Breast epithelium (tissue), 4 donors: ENCODE measurements at places on chromosomes 5 and 9. TPM values are rescaled to one million over a fixed set of nuclear protein-coding genes. Genes with fewer than 3 reads are reported as not detected.
A peak's percentile ranks its signal among the peaks of the same experiment; 100 is the strongest.

DNA sequence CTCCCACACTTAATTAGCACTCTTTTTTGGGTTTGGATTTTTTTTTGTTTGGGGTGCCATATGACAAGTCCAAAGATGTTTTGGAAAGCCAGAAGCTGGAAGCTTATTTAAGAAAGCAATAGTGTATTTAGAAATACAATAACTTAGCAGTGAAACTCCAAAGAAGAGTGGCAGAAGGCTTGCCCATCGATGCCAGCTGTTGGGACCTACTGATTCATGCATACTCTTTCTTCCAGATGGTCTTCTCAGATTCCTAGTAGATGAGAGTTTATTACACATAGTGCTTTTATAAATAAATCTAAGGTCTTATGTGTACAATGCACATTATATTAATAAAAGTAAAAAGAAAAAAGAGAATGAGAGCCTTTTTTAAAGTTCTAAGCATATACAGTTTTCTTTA, 374.6 kb downstream of the OSTF1 start:
- no peaks in the 10 kb centered on the region for H3K4me1 ChIP-seq
- H3K27me3 ChIP-seq, result no peaks in the 10 kb centered on the region
- H3K36me3 ChIP-seq, result no peaks in the 10 kb centered on the region
- H3K27ac ChIP-seq, result no peak overlapping the region
- no peak overlapping the region for H3K4me3 ChIP-seq
- no peak for DNase-seq

GRCh38 chr9:112248722-112249121, 73.6 kb upstream of the SUSD1 start:
- DNase-seq, result no peak
- H3K27me3 ChIP-seq, result no peaks in the 10 kb centered on the region
- no peaks in the 10 kb centered on the region for H3K4me1 ChIP-seq
- no peak overlapping the region for H3K4me3 ChIP-seq

RIOK2 gene
- total RNA-seq, result 28.2 TPM

DNA sequence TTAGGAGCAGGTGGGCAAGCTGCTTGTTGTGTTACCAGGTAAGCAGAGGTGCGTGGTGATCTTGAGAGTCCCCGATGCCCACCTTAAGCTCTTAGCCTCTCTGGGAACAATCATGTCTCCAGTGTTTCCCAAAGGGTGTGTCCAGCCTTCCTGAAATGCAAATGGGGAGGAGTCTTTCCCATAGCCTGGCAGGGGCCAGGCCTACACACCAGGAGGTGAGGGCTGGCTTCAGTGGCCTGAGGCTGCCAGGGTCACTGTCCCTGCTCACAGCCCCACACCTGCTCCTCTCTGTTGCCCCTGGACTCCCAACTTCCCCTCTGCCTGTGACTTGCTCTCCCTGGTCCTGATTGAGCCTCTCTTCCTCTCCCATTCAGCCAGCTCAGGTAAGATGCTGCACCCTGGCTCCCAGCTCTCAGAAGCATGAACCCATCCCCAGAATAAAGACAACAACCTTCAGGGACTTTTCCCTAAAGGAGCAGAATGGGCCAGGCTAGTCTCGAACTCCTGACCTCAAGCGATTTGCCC, 65.7 kb upstream of the PHYKPL start:
- H3K36me3 ChIP-seq, result no peaks in the 10 kb centered on the region
- H3K27me3 ChIP-seq, result no peaks in the 10 kb centered on the region
- DNase-seq, result no peak
- no peak overlapping the region for H3K4me3 ChIP-seq

ASTN2 gene
- total RNA-seq, result 13.8 TPM

- no peaks in the 10 kb centered on the region for H3K27me3 ChIP-seq
- no peaks in the 10 kb centered on the region for H3K36me3 ChIP-seq
- DNase-seq, result no peak
- H3K27ac ChIP-seq, result no peak overlapping the region
Measured at GRCh38 chr9:99866398-99866797, 40.1 kb upstream of the STX17 start.

GFPT2 gene
- total RNA-seq, result 52.5 TPM

DNA sequence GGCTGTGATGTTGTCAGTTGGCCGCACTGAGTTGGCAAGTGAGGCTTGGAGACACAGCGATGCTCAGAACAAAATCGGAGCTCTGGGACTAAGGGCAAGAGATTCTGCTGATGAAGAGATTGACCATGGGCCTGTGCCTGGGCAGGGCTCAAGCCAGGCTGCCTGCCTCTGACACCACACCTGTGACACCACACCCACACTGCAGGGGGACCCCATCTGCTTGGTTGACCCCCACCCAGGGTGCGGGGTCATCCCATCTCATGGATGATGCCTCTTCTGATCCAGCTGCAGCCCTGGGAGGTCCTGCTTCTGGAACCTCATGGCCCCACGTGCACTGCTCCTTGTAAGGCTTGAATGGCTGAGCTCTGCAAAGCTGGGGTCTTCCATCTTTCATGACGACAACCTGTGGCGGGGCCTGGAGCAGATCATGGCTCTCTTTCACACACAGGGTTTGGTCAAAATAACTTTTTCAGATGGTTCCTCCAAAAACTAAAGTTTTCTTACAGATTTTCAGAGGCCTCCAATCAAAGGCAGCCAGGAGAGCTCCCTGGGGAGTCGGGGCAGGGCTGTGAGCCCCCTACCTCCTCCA, 185.2 kb downstream of the GADD45G start:
- H3K27me3 ChIP-seq, result no peaks in the 10 kb centered on the region
- DNase-seq, result no peak
- H3K36me3 ChIP-seq, result no peaks in the 10 kb centered on the region
- H3K27ac ChIP-seq, result no peak overlapping the region
- H3K4me3 ChIP-seq, result no peak overlapping the region

CDX1 gene
- total RNA-seq, result not detected

DNA sequence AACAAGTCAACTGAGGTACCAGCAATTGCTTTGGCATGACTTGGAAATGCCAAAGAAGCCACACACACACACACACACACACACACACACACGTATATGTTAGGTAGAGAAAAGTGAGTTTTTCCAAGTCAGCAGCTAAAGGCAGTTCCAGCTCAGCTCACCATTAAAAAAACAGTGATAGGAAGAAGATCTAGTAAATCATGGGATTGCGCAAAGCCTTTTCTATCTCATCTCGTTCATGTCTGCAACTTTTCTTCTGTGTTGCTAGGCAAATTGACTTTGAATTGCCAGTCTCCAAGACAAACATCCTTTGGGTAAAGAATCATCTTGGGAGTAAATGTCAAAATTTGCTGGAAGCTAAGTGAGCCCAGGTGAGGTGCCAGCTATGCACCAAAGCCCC, 500.1 kb downstream of the ENC1 start:
- H3K36me3 ChIP-seq, result no peaks in the 10 kb centered on the region
- no peak overlapping the region for H3K27ac ChIP-seq
- DNase-seq, result no peak
- H3K4me1 ChIP-seq, result no peaks in the 10 kb centered on the region

SV2C gene
- total RNA-seq, result 0.59 TPM

SAPCD2 gene
- 2.9 TPM for total RNA-seq

ZNF454 gene
- 4.2 TPM for total RNA-seq

- no peaks in the 10 kb centered on the region for H3K27me3 ChIP-seq
- no peaks in the 10 kb centered on the region for H3K4me1 ChIP-seq
- no peak overlapping the region for H3K4me3 ChIP-seq
- H3K36me3 ChIP-seq, result no peaks in the 10 kb centered on the region
Measured at GRCh38 chr5:134714541-134714940, 23.8 kb upstream of the CAMLG start.

DNA sequence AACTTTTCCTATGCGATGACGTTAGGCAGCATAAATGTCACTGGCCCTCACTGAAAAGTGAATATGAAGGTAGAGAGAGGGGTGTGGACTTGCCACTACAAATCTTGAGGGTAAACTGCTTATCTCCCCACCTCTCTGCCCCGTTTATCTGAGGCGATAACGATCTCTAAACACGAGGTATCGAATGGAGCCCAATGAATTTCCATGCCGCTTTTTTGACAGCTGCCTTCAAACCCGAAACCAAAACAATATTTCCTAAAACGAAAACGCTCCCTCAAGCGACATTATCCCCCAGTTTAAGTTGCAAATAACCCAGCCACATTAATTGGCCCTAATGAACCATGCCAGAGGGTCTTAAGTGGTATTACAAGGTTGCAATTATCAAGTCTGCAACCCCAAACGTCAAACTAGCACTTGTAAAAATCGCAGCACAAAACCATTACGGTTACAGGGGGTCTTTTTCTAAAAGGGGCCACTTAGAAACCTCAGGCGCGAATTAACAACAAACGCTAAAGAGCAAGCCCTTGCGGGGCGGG, 1.4 kb downstream of the NR3C1 start:
- H3K27me3 ChIP-seq, result no peaks in the 10 kb centered on the region
- H3K4me1 ChIP-seq, result no peaks in the 10 kb centered on the region
- DNase-seq, result no peak
- H3K27ac ChIP-seq, result peak overlapping the region; percentile 99
- H3K36me3 ChIP-seq, result no peaks in the 10 kb centered on the region

CAST gene
- total RNA-seq, result 400 TPM

DNA sequence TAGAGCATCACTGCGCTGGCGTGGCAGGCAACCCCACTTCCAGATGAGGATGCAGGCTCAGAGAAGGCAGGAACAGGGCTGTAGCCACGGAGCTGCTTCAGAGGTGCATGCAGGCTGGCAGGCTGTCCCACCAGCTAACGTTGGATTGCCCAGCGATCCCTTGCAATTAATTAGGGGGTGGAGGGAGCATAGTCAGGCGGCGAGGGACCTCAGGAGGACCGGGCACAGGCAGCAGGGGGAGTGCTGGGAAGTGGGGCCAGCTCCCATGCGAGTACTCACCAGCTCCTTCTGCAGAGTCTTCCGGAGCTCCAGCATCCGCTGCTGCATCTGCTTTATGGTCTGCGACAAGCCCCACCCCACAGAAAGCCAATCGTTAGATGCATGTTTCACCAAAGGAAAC, 20.3 kb downstream of the ARPC5L start:
- no peaks in the 10 kb centered on the region for H3K36me3 ChIP-seq
- H3K27ac ChIP-seq, result no peak overlapping the region
- DNase-seq, result no peak
- no peaks in the 10 kb centered on the region for H3K27me3 ChIP-seq
- H3K4me3 ChIP-seq, result no peak overlapping the region
- H3K4me1 ChIP-seq, result no peaks in the 10 kb centered on the region

GRCh38 chr9:81076131-81076530, 613.2 kb downstream of the TLE1 start:
- no peak for DNase-seq
- no peaks in the 10 kb centered on the region for H3K4me1 ChIP-seq
- no peaks in the 10 kb centered on the region for H3K27me3 ChIP-seq
- H3K36me3 ChIP-seq, result no peaks in the 10 kb centered on the region
- H3K4me3 ChIP-seq, result no peak overlapping the region

DNA sequence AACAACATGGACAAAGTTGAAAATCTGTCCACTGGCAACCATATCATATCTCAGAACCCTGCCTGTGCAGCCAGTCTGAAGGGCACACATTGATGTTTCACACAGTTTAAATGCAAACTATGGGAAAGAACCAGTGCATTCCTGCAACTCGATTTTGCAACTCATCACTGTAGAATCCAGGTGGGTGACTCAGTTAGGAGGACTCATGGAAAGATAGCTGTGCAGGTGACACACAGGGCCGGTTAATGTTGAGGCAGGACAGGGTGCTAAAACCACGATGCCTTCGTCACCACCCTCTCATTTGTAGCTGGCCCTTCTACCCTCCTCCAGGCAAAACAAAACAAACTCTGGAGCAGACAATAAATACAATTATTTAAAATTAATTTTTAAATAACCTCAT, 62.8 kb downstream of the TLE1 start:
- H3K4me1 ChIP-seq, result no peaks in the 10 kb centered on the region
- no peak overlapping the region for H3K4me3 ChIP-seq
- no peak overlapping the region for H3K27ac ChIP-seq
- no peak for DNase-seq
- no peaks in the 10 kb centered on the region for H3K27me3 ChIP-seq

CERCAM gene
- 47.5 TPM for total RNA-seq

LHFPL2 gene
- total RNA-seq, result 61.8 TPM

DNA sequence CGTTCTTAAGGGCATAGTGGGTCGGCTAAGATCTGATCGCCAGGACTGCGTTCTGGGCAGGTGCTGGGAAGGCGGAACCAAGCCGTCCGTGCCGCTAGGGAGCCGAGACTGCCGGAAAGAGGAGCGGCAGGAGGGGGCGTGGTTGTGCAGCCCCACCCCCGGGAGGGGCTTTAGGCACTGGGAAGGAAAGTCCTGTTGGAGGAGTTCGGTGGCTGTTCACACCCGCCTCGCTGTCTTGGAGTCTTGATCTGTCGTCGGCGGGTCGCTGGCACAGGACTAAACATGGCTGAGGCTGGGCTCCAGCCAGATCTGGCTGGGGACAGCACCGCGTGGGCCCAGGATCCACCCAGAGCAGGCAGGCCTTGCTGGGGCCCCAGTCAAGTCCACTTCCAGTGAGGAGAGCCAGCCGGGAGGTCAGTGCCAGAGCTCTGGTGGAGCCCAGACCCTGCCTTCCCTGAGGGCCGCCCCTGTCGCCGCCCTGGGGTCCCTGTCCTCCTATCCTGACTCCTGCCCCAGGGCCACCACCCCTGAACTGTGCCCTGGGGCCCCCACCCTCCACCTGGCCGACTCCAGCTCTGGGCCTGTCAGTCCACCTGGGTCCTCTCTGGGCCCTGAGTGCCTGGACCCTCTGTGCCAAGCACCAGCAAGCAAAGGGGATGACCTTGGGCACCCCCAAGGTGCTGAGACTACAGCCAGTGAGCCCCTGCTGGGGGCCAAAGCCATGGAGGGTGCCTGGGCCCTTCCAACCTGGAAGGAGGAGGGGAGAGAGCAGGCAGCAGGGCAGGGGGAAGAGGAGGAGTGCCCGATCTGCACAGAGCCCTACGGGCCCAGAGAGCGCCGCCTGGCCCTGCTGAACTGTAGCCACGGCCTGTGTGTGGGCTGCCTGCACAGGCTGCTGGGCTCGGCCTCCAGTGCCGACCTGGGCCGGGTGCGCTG, 4.5 kb downstream of the RNF208 start:
- peak overlapping the region; percentile 14 for H3K4me3 ChIP-seq
- no peaks in the 10 kb centered on the region for H3K27me3 ChIP-seq
- H3K36me3 ChIP-seq, result no peaks in the 10 kb centered on the region
- H3K4me1 ChIP-seq, result peaks cover 25% of the 10 kb centered on the region
- peak overlapping the region; percentile 80 for H3K27ac ChIP-seq

DNA sequence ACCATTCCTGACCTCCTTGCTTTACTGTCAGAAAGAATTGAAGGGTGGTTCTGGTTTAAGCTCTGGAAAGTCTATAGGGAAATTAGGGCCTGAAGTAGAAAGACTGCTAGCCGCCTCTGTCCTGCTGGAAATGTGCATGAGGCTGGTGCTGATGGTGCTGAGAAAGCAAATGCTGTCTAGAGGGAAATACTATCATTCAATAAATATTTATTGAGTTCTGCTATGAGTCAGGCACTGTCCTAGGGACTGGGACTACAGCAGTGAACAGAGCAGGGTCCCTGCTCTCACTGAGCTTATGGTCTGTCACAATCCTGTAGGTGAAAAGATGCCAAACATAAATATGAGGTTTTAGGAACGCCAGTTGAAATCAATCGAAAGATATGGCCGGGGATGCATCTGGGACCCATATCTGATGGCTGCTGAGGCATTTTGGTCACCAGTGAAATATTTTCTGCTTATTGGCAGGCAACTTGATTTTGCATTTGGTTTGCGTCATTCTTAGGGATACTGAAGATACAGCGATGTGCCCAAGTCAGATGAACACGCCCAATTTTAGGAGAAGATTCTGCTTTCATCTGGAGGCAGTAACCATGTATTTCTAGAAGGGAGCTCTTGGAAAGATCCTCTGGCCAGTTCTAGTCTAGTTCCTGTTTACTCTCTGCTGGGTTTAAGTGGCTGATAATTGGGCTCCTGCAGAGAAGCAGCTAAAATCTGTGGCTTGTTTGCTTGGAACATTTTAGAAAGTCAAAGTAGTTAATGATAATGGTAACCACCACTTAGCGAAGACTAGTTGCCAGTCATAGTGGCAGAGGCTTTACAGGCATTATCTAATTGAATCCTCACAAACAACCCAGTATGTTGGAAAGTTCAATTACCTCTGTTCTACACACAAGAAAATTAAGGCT, 73.3 kb downstream of the INSYN2B start:
- no peak overlapping the region for H3K27ac ChIP-seq
- no peaks in the 10 kb centered on the region for H3K36me3 ChIP-seq
- DNase-seq, result no peak
- H3K4me1 ChIP-seq, result no peaks in the 10 kb centered on the region
- no peak overlapping the region for H3K4me3 ChIP-seq
